NCI-H345 (cell line): ENCODE measurements at places on chromosomes 2 and 18.

DNA sequence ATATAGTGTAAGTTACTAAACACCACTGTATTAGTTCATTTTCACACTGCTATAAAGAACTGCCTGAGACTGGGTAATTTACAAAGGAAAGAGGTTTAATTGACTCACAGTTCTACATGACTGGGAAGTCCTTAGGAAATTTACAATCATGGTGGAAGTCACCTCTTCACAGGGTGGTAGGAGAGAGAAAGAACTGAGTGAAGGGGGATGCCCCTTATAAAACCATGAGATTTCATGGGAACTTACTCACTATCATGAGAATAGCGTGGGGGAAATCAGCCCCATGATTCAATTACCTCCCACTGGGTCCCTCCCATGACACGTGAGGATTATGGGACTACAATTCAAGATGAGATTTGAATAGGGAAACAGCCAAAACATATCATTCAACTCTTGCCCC, 618.0 kb downstream of the NYAP2 start:
- no peak for DNase-seq

- no peak for DNase-seq
These were observed 17.0 kb downstream of the GPR35 start for GRCh38 chr2:240642061-240642805.

DNA sequence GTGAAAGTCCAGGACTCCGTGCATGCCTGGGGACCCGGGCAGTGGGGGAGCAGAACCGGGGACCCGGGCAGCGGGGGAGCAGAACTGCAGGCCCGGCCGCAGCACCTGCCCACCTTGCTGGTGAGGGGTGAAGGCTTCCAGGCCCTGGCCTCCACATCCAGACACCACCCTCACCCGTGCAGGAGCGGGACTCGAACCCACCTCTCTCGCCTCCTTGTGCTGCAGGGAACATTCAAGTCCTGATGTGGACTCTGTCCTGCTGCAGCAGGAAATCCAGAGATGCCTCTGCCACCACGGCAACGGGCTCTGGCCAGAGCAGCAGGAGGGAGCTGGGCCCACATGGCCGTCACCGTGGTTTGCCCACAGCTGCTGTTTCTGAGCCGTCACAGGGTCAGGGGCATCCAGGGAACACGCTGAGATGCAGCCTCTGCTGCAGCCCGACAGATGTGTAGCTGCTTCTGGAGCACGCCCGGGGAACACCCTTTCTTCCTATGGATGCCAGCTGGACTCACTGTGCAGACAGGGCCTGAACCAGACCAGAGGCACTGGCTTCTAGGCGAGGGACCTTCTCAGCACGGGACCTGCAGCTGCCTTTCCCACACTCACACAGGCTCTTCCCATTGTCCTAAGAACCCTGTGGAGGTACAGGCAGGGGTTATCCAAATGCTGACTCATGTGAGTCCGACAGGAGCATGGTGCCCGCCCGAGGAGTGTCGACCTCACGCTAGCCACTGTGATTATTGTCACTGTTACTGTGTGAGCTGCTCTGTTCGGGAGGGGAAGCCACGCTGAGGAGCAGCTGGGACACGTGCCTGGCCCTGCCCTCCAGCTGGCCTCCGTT, 89.2 kb upstream of the CTDP1 start:
- no peak for DNase-seq

GRCh38 chr2:42086500-42086953, 38.7 kb downstream of the PKDCC start:
- peak; percentile 53 for DNase-seq

DNA sequence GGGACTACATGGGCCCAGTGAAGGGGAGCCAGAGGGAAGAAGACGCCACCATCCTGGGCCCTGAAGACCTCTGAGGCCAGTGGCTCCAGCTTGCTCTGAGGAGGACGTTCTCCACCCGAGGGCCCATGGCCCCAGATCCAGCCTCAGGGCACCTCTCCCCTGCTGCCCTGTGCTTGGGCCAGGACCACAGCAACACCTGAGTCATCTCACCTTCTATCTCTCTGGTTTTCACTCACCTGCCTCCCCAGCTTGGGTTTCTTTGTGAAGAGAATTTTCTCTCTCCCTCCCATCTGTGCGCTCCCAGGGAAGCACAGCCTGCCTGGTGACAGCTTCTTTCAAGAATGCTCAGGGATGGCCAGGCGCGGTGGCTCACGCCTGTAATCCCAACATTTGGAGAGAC, 19.8 kb downstream of the ZFP36L2 start:
- DNase-seq: no peak

DNA sequence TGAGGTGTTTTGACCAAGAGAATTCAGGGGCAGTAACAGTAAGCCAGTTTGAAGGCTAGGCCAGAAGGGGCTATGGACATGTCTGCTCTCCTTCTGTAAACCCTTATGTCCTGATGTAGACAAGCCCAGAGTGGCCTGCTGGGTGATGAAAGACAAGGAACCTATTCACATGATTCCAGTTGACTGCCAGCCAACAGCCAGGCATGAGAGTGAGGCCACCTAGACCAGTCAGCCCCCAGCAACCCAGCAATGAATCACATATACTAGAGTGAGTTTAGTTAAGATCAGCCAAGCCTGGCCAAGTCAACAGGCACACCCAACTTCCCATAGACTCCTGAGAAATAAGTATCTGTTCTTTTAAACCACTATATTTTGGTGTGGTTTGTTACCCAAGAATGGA, 1889.7 kb upstream of the CELF4 start:
- peak; percentile 11 for DNase-seq

DNA sequence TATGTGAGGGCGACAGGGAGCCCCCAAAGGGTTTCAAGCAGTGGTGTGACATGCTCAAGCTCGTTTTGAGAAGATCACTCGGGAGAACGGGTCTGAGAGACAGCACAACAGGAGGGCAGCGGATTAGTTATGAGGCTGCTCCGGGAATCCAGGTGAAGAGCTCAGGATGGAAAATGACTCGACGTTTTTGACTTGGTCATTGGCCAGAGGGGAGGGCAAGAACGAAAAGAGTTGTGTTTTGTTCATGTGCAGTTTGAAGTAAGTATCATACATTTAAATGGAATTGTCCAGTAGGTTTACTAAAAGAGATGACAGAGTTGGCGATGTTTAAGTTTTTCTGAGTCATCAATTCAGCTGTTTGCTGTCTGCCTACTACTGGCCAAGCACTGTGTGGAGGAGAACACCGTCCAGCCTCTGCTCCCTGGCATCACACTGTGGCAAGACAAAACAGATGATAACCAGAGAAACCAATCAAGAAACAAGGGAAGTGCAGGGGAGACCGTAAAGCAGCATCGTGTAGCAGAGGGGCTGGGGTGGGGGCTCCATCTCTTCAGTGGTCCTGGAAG, 25.3 kb upstream of the ANXA4 start:
- DNase-seq: no peak

GRCh38 chr2:118013221-118013723, 598 bp downstream of the CCDC93 start:
- DNase-seq: peak; percentile 52

- peak; percentile 49 for DNase-seq
These were observed 74.8 kb upstream of the PIEZO2 start for GRCh38 chr18:11224153-11224552.

- DNase-seq: no peak
These were observed 175.0 kb downstream of the TRABD2A start for GRCh38 chr2:84705858-84706257.

DNA sequence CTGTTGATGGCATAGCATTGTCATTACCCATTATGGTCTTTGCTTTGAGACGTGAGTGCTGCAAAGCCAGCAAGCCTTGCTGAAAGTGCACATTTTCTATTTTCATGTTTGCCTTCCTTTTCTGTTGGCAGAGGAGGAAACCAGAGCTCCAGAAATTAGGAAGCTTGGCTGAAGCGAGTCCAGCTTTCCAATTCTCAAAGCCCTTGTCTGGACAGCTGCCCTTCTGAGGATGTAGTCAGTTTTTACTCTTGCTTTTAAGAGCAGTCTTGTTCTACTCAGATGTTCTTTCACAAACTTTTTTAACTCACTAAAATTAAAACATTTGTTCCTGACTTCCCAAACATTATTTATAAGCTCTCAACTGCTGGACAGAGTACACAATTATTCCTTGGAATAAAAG, 93.8 kb downstream of the ICOS start:
- no peak for DNase-seq

- no peak for DNase-seq
These were observed 14.0 kb downstream of the KIF1A start for GRCh38 chr2:240806006-240806405.

- DNase-seq: no peak
These were observed 702.6 kb upstream of the LRRTM1 start for GRCh38 chr2:81007104-81007503.

GRCh38 chr18:23210526-23210925, 75.2 kb downstream of the CABLES1 start:
- no peak for DNase-seq

DNA sequence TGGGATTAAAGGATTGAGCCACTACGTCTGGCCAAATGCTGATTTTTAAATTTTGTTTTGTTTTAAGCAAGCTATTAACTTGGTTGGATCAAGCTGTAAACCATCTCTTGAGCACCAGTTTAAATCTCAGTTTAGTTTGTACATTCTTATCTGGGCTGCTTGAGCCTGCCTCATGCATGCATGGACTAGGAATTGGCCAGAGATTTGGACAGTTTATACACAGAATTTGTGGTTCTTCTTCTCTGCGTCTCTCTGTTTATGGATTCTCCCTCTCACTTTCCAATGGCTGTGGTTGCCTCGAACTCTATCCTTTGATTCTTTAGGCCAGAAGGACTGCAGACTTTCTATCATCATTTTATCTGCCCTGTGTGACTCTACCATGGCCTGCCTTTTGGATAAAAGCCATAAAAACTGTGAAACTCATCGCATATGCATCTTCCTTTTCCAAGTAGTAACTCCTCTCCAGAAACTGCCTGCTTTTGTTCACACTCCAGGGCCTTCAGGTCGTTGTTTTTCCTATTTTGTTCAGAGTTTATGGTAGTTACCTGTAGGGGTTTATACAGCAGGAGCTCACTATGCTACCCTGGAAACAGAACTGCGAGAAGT, 32.5 kb upstream of the PLB1 start:
- no peak for DNase-seq

DNA sequence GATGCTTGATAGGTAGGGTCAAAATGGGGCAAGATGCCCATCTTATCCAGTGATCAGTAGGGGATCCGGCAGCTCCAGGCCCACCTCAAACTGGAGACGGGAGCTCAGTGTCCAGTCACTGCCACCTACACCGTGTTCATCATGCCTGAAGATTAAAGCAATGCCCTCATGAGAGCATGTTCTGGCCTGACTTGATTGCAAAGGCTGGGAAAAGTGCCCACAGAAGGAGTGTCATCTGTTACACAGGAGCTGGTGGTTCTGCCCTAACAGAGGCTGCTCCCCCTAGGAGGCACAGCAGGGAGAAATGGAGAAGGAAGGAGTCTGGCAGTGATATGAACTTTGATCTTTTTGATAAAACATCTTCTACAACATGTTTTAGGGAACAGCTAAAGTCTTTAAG, 92.3 kb downstream of the CCBE1 start:
- no peak for DNase-seq

GRCh38 chr2:219743548-219743947, 116.1 kb downstream of the SLC4A3 start:
- DNase-seq: no peak

- DNase-seq: no peak
These were observed 47.6 kb downstream of the FBXO36 start for GRCh38 chr2:229969921-229970320.
